ENCODE measurements at places on chromosomes 2 and 18.

- no peak for DNase-seq
Measured at GRCh38 chr2:76314271-76315020, 603.7 kb upstream of the GCFC2 start.

DNA sequence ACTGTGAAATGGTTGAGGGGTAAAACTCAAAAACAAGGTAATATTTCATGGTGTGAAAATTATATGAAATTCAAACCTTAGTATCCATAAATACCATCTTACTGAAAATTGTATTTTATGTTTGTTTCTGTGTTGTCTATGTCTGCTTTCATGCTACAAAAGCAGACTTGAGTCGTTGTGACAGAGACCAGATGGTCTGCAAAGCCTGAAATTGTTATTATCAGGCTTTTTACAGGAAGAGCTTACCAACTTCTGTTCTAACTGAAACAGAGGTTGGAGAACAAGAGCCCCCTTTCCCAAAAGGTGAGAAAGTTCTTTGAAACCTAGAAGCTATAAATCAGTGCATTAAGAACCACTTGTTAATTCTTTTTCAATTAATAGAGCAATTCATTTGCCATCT is 110.0 kb downstream of the COL4A4 start:
- no peak for DNase-seq

- DNase-seq = no peak
Measured at GRCh38 chr2:157259386-157259785, 1.9 kb downstream of the GALNT5 start.

DNA sequence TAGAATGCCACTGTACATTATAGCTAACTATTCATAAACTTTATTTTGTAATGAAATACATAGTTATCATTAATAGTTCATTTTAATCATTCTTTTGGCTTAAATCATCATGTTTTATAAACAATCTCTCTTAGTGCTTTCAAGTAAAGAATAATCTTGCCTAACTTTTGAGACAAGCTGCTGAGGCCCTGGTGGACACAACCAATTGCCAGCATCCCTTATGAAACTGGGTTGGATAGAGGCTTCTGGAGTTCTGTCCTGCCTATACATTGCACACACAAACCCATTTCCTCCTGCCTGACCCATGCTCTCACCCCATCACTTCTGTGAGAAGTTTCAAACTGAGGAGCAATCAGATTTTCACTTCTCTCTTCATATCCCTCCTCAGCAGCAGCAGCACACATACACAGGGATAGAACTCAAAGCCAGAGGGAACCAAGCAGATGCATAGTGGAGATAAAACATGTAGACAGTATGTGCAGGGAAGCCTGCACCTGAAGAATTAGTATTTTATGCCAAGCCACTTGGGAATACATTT is 450.0 kb upstream of the SLC14A2 start:
- no peak for DNase-seq

DNA sequence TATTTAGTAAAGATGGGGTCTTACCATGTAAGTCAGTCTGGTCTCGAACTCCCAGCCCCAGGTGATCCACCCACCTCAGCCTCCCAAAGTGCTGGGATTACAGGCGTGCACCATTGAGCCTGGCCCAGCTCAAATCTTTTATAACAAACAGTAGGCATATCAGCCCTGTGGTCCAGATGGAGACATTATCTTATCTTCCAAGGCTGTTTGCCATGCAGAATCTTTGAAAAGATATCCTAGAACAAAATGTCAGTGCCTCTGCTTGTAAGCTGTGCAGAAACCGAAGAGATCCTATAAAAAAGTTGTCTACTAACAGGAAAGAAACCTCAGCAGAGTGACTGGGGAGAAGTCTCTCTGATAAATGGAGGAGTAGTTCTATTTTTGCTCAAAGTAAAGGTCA is 142.1 kb downstream of the PTH2R start:
- DNase-seq = no peak

GRCh38 chr2:235944591-235944990 is 223.6 kb downstream of the GBX2 start:
- no peak for DNase-seq

- no peak for DNase-seq
Measured at GRCh38 chr2:1647417-1648240, 96.7 kb downstream of the PXDN start.

- DNase-seq = no peak
Measured at GRCh38 chr2:233386382-233387041, 32.2 kb downstream of the DGKD start.

- DNase-seq = no peak
Measured at GRCh38 chr2:223945755-223946154, 620 bp upstream of the WDFY1 start.

DNA sequence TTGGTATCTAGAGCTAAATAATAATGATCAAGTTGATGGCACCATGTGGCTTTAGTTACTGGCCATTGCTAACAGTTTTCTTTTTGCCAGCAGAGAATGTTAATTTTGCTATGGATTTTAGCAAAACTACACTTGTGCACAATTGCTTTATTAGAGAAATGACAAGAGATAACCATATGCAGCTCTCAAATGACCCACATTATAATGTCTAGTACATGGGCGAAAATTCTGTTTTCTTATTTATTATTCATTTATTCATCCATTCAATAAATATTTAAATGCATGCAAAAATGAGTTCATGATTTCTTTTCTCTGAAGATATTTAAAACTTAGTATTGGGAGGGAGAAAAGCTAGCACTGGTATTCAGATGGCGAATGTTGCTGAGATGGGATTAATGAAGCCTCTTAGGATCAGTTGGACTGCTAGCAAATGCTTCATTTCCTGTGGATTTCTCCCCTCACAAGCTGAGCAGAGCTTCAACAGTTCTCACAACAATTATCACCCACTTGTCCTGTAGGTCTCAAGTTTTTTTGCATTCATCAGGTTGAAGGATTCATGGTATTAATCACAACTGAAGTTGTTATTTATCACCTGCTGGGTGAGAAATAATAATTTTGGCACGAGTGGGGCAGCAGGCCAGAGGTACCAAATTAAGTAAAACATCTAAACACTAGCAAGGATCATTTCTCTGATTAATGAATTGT is 95.2 kb downstream of the MTX2 start:
- no peak for DNase-seq

GRCh38 chr2:108605947-108606346 is 71.7 kb downstream of the LIMS1 start:
- DNase-seq = no peak

GRCh38 chr2:126448611-126449010 is 207.3 kb upstream of the GYPC start:
- DNase-seq = no peak

DNA sequence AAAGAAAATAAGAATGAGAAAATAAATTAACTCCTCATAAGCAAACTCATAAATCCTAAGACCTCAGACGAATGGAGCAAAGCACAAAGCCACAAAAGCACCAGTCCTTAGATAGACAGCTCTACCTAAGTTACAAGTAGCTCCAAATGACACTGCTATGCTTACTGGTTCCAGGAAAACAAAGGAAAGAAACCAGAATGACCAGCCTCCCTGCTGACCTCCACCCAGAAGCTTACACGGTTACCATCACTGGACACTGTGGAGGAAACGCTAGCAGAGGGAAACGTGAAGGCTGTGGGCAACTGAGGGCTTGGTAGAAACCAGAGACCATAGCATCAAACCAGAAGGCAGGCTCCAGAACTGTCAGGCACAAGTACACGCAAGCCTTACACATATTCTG is 67.8 kb downstream of the STK39 start:
- DNase-seq = no peak

GRCh38 chr2:68487773-68488355 is 20.5 kb downstream of the APLF start:
- DNase-seq = no peak

GRCh38 chr2:88114889-88115288 is 13.0 kb downstream of the FABP1 start:
- DNase-seq = no peak

DNA sequence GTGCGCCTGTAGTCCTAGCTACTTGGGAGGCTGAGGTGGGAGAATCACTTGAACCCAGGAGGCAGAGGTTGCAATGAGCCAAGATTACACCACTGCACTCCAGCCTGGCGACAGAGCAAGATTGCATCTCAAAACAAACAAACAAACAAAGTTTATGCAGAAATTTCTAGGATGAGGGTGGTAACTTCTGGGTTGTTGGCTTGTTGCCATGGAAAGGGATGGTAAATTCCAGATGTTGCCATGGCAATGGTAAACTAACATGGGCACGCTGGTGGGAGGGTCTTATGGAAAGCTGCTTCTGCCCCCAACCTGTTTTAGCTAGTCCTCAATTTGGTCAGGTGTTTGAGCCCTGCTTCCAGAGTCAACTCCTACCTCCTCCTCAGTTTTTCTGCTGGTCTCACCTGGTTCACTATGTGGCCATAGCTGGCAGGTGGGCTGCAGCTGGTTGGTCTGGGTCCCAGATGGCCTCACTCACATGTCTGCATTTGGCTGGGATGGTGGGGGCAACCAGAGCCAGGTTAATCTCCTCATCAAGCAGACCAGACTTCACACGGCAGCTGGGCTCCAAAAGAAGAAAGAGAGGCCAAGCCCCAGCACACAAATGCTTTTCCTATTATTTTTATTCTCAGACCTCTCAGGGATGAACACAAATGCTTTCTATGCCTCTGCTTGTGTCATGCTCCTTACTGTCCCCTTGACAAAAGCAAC is 26.6 kb upstream of the TEX44 start:
- no peak for DNase-seq

GRCh38 chr2:128601298-128602037 is 282.8 kb upstream of the HS6ST1 start:
- DNase-seq = no peak

GRCh38 chr2:127818794-127819425 is 7.9 kb upstream of the WDR33 start:
- DNase-seq = no peak

DNA sequence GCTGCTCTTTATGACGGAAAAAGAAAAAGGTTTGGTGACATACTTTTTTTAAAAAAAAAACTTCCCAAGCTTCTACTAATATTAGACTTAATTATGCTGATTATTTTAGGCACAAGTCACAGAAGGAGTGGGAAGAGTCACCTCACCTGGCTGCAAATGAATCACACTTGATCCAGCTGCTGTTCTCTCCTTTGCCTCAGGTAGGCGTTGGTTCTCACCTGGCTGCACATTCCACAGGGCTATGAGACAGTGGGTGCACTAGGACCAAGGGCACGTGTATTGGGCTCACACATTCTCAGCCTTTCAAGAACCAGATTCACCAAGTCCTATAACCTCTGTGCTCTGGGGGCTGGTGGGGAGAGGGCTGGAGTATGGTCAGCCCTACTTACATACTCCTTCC is 93.3 kb downstream of the TGFA start:
- no peak for DNase-seq

DNA sequence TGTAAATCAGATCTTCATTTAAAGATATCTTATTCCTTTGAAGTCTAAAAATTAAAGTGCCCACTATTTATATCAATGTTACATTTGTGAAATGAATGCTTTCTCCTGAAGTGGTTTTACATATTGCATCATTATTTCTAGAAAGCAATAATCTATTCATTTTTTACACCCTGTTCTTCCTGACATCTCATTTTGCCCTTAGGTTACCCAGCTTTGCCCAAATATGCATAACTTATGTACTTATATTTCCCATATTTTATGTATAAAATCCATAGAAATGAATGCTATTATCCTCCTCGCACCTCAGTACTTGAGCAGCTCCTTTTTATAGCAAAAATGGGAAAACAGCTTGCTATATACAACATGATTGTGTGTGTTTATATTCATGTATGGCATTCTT is 396.5 kb upstream of the DSEL start:
- no peak for DNase-seq

Measured in stimulated activated CD4-positive, alpha-beta T cell treated with anti-CD3 and anti-CD28 coated beads, Interleukin-15, amount 100 ng/mL, for 48 hours (primary cell).